Left renal cortex interstitium (tissue), 4 donors: ENCODE measurements at places on chromosomes 4 and X.

DNA sequence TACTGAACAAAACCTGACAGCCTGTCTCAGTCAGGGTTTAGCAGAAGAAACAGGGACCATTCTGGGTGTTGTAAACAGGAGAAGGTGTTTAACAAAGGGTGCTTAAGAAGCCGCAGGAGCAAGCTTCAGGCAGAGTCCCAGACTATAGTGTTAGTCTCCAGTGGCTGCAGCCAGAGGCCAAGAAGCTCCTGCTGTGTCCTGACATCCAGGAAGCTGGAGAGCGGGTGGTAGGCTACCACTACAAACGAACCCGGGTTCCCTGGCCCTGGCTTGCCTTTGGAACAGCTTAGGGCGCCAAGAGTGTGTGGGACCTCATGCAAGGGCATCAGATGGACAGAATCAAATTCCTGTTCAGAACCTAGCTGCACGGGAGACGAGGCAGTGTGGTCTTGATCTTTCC, 27.9 kb downstream of the TKTL1 start:
- DNase-seq, result no peak

DNA sequence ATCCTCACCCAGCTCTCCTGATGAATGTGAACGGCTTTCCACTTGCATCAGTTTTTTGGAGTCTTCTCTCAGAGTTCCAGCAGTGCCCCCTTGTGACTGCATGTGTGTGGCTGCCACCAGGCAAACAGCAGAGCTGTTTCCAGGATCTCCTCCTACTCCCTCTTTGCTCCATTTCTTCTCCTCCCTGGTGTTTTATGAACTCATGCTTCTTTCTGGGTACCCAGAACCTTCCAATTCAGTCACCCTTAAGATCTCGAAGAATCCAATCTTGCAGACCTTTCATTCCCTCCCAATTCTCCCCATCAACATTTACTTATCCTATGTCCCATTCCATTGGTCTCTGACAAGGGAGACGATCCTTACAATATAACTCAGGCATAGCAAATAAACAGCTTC, 6.8 kb upstream of the TCEANC start:
- DNase-seq, result no peak

DNA sequence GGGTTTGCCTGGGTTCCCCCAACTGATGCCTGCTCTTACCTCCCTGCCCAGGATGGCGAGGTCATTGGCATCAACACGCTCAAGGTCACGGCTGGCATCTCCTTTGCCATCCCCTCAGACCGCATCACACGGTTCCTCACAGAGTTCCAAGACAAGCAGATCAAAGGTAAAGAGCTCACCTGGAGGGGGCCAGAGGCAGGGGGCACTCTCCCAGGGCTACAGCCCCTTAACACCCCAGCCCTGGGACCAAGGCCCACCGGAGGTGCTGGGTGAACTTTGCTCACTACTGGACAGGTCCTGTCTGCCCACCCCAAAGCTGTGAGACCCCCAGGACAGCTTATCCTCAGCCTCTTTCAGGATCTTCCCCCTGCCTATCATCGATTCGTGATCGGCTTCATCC, 24.5 kb downstream of the HTRA3 start:
- no peak for DNase-seq

DNA sequence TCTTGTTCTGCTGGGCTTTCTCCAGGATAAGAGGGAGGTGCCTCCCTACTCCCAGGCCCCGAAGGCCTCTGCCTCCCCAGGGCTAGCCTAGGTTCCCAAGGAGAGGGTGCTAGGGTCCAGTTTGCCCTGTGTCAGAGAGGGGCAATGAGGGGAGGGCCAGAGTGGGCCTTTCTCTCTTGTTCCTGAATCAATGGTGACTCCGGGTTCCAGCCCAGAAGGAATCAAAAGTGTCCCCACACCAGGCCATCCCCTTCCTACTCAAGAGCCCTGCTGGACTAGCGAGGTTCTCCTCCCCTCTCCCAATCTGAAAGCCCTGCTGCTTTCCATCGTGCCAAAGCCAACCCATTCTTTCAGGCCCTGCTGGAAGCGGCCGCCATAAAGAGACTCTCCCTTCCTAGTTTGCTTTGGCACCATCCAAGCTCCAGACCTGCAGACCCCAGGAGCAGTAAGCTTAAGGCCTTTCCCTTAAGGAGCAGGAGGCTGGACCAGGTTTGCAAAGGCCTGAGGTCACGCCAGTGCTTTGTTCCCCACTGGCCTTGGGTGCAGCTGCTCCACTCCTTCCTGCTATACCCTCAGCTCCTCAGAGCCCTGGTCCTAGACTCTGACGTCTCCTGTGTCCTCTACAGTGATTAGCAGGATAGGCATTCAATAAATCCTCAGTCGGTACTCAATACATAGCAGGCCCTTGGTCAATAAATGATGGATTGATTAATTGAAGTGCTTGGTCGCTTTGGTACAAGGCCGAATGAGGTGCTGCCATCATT, 10.6 kb downstream of the TSC22D3 start:
- no peak for DNase-seq

DNA sequence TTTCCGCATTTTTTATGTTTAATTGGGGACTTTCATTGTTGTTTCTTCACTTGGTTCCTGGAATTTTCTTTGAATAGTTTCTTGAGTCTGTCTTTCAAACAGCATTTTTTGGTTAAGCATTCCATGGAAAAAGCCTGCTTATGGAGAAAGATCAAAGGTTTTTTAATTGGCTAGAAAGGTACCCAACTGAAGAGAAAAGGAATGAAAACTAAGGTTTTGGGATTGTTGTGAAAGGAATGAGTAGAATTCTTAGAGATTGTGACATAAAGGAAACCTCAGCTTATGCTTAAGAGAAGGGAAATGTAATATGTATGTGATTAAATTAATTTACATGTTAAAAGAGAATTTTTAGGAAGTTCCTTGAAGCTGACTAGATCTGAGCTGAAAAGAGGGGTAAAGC, 82.8 kb downstream of the CCKAR start:
- DNase-seq, result no peak

- no peak for DNase-seq
Observed at GRCh38 chr4:184895012-184895695, 69.4 kb upstream of the ACSL1 start.

GRCh38 chr4:7001271-7001670, 41.9 kb upstream of the TADA2B start:
- DNase-seq, result no peak

- DNase-seq, result no peak
Observed at GRCh38 chrX:110175696-110176095, 142.2 kb downstream of the AMMECR1 start.

- DNase-seq, result no peak
Observed at GRCh38 chr4:88005076-88005475, 2.4 kb upstream of the PKD2 start.

DNA sequence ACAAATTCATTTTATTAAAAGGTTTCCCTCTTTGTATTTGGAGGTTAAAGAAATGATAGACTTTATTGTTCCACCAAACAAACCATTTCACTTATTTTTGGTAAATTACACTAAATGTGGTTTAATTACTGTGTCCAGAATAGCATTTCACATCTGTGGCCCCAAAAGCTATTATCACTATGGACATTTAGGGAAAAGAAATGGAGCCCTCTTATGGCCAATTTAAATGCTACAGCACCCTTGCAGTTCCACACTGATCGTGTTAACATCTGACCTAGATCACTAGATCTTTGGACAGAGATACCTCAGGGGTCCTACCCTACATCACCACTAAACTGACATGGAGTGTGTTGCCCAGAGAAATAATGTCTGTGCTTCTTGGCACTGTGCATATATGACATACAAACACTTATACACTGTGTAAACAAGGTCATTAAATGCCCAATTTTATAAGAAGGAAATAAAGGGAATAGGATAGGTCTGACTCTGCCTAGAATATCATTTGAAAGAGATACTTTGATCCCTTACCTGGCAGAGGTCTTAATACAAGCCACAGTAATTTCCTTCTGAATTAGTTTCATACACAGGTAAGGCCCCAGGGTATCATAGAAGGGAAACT, 163.9 kb downstream of the KDR start:
- no peak for DNase-seq

DNA sequence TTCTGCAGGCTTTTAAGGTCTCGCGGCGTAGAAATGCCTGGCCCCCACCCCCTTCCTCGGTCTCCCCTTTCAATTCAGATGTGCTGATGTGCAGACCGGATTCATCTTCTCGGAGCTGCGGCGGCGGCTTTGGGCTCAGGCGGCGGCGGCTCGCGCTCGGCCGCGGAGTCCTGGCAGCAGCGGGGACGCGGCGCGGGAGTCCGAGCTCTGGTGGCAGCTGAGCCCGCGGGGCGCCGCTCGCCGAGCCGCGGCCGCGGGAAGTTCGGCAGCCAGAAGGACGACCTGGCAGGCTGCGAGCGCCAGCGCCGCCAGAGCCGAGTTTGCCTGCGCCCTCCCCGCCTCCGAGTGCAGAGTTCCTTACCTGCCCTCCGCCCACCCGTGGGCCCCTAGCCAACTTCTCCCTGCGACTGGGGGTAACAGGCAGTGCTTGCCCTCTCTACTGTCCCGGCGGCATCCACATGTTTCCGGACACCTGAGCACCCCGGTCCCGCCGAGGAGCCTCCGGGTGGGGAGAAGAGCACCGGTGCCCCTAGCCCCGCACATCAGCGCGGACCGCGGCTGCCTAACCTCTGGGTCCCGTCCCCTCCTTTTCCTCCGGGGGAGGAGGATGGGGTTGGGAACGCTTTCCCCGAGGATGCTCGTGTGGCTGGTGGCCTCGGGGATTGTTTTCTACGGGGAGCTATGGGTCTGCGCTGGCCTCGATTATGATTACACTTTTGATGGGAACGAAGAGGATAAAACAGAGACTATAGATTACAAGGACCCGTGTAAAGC, 448 bp downstream of the TLL1 start:
- peak; percentile 3 for DNase-seq

GRCh38 chrX:111543212-111543741, 31.8 kb downstream of the SERTM2 start:
- DNase-seq, result no peak

DNA sequence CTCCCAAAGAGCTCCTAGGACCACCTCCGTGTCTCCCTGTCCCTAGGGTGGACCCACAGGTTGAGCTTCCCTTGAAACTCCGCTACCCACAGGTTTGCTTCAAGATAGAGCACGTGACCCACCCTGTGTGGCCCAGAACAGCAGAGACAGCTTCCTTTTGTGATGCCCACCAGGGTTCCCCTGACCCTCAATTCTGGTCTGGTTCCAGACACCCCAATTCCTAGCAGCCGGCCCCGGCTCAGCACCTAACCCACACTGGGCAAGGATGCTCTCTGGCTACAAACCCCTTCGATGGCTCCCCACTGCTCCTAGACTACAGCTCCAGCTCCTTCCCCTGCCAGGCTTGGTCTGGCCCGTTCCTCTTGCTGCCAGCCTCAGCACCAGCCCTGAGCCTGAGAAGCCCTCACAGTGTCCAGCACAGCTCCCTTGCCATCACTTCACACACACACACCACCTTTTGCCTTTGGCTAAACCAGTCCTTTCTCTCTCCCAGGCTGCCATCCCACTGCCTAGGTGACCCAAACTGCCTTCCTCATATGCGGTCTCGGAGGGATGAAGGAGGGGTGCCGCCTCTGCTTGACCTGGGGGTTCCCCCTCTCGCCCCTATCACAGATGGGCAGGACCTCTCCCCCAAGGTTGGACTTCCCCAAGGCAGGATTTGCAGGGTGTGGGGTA, 6.2 kb downstream of the PNCK start:
- DNase-seq, result no peak

- DNase-seq, result no peak
Observed at GRCh38 chr4:124401606-124402005, 310.9 kb downstream of the ANKRD50 start.

- DNase-seq, result no peak
Observed at GRCh38 chr4:153507310-153508073, 41.3 kb downstream of the TMEM131L start.

DNA sequence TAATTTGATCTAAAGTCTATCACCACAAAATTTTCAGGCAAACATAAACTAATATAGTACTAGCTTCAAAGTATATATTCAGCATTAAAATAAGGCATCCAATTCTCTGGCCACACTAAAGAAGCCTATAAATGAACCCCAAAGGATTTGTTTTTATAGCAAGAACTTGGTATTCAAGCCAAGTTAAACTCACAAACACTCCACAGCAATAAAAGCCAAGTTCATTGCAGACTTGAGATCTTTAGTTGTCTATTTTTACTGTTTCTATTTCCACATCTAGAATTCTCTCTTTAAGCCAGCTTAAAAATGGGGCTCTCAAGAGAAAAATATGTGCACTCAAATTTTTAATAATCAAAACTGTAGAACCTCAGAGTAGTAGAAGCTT, 51.1 kb downstream of the WDFY3 start:
- no peak for DNase-seq

DNA sequence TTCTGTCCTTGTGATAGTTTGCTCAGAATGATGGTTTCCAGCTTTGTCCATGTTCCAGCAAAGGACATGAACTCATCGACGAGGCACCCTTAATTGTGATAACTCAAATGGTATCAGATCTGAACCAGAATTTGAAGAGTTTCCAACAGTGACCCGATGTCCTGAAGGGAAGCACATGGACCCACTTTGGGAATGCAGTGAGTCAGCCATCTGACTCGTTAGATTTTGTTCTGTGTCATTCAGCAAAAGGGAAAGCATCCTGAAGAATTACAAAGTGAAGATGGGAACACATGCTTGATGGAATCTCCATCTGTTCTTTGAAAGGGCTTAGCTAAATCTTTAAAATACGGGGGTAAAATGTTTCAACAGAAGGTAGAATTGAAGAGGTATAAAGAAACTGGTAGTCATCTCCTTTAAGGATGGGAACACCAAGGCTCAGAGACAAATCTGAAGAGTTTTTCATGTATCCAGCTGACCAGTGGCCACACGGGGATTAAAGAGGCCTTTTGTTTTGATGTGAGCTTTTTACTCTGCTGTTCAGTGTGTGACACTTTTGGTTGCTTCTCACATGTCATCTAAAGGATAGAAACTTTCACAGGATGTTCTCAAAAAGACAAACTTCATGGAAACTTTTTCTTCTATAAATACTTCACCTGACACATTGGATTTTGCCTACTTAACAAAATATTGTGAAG, 393.8 kb downstream of the INPP4B start:
- no peak for DNase-seq

GRCh38 chrX:316351-317325, 2.0 kb downstream of the GTPBP6 start:
- no peak for DNase-seq

GRCh38 chr4:188300385-188300784, 161.1 kb downstream of the TRIML1 start:
- no peak for DNase-seq

GRCh38 chr4:189377569-189377968, 563.1 kb upstream of the FRG1 start:
- DNase-seq, result no peak

- peak; percentile 45 for DNase-seq
Observed at GRCh38 chrX:51802917-51803688, 59.9 kb downstream of the GSPT2 start.

DNA sequence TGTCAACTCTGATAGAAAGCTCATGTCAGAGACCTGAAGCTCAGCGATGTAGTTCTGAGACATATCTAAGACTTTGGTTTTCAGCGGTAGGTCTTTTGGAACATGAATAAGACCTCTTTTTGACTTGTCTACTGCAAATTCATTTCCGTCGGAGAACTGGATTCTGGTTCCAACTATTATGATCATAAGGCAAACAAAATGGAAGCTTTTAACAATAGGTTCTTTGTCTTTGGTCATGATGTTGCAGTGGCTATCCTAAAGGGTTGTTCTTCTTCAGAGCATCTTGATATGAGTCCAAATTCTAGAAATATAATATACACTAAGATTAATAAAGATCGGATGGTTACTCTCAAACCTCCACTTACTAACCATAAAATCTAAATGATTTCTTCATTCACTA, 24.6 kb upstream of the TLR1 start:
- DNase-seq, result no peak

- no peak for DNase-seq
Observed at GRCh38 chrX:115499112-115499805, 61.7 kb upstream of the PLS3 start.

GRCh38 chr4:115054836-115055235, 58.6 kb downstream of the NDST4 start:
- no peak for DNase-seq

- DNase-seq, result no peak
Observed at GRCh38 chr4:453267-453666, 45.7 kb downstream of the ZNF721 start.
